ENCODE measurements at places on chromosomes 6 and 20.

GRCh38 chr6:42572523-42572922 lies 8.7 kb downstream of the UBR2 start:
- DNase-seq = no peak

- no peak for DNase-seq
Observed at GRCh38 chr20:48090784-48091183, 305.5 kb upstream of the SULF2 start.

DNA sequence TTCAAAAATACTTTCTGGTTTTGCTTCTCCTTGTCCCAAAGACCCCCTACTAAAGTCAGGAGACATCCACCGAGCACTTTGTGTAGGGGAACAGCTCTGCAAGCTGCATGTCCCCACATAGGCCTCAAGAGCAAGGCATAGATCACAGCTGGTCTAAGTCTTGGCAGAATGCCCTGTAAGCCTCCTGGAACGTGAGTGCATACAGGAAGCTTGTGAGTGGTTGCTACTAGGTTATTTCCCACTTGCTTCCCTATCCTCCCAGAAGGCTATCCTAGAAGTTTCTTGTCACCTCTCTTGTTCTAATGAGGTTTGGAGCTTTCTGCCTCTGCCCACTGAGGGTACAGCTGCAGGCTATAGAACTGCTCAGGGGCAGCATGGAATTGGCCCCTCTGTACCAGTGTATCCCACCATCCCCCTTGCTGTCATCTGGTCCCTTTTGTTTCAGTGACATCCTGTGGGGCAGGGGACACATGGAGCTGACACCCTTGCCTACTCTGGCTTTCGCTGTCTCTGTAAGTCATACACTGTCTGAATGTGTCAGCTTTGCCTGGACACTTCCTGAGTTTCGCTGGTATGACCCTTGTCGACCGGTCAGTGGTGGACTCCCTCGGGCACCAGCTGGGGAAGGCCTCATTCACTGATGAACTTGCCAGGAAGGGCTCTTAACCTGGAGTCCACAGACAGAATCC lies 35.6 kb upstream of the KCNK16 start:
- DNase-seq = no peak

- no peak for DNase-seq
Observed at GRCh38 chr6:5995949-5996713, 10.6 kb downstream of the NRN1 start.

GRCh38 chr6:55040102-55040848 lies 134.0 kb upstream of the HCRTR2 start:
- no peak for DNase-seq

GRCh38 chr20:31967830-31968249 lies at the start of gene XKR7:
TSS of gene XKR7 (plus strand) at chr20:31968151. CDS start at chr20:31968176, 25 bp downstream.
- no peak for DNase-seq

DNA sequence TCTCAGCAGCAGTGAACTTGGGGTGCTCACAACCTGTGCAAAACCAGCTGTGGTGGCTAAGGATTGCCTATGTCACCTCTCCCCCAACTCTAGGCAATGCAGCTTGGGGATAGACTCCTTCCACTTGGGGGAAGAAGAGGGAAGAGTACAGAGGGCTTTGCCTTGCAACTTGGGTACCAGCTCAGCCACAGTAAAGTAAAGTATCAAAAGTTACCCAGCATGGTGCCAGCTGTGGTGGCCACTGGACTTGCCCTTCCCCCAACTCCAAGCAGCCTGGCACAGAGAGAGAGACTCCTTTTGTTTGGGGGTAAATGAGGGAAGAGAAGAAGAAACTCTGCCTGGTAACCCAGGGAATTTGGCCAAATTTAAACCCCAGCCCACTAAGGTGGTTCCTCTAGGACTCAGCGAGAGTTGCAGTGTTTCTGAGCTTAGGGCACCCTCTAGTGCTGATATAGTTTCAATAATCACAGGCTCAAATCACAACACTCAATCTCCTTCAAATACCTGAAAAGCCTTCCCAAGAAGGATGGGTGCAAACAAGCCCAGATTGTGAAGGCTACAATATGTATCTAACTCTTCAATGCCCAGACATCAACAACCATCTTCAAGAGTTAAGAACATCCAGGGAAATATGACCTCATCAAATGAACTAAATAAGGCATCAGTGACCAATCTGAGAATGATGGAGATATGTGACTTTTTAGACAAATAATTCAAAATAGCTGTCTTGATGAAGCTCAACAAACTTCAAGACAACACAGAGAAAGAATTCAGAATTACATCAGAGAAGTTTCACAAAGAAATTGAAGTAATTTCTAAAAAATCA lies 7.6 kb upstream of the DEFB129 start:
- no peak for DNase-seq

DNA sequence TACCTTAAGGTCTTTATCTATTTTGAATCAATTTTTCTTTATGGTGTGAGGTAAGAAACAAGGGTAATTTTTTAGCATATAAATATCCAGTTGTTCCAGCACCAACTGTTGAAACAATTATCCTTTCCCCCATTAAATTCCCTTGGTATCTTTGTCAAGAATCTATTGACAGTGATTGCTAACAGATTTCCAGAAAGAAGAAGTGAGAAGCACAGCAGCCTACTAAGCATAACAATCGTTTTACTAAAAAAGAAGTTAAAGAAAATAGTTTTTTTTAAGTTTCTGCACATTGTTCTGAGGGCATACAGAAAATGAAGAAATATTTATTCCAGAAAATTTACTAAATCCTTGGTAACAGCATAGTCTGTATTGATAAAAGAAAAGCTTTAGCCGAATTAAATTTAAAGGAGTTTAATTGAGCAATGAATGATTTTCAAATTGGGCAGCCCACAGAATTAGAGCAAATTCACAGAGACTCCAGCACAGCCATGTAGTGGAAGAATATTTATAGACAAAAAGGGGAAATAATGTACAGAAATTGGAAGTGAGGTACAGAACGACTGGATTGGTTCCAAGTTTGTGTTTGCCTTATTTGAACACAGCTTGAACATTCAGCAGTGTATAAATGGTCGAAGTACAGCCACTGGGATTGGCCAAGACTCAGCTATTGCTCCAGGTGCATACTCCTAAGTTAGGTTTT lies 97.9 kb upstream of the UST start:
- no peak for DNase-seq

GRCh38 chr20:5171064-5171789 lies 44.4 kb downstream of the CDS2 start:
- no peak for DNase-seq

DNA sequence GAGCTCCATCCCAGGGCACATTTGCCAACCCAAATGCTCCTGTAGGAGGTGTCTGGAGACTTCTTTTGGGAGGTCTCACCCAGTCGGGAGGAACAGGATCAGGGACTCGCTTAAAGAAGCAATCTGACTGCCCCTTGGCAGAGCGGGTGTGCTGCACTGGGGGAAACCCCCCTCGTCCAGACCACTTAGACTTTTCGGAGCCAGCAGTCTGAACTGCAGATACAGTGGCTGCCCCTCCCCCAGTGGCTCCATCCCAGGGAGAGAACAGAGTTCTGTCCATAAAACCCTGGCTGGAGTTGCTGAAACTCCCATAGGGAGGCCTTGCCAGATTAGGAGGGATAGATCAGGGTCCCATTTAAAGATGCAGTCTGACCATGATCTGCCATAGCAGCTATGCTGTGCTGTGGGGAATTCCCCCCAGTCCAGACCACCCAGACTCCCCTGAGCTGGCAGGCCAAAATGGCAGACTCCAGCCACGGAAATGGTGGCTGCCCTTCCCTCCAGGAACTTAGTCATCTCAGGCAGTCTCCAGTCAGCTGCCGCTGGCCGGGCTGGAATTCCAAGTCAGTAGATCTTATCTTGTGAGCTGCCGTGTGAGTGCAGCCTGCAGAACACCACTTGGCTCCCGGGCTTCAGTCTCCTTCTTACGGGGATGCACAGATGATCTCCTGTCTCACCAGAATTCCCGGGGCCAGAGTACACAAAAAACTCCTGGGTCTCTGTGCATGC lies 278.1 kb upstream of the SASH1 start:
- no peak for DNase-seq

- no peak for DNase-seq
Observed at GRCh38 chr6:109339906-109340678, 42.2 kb downstream of the CD164 start.

DNA sequence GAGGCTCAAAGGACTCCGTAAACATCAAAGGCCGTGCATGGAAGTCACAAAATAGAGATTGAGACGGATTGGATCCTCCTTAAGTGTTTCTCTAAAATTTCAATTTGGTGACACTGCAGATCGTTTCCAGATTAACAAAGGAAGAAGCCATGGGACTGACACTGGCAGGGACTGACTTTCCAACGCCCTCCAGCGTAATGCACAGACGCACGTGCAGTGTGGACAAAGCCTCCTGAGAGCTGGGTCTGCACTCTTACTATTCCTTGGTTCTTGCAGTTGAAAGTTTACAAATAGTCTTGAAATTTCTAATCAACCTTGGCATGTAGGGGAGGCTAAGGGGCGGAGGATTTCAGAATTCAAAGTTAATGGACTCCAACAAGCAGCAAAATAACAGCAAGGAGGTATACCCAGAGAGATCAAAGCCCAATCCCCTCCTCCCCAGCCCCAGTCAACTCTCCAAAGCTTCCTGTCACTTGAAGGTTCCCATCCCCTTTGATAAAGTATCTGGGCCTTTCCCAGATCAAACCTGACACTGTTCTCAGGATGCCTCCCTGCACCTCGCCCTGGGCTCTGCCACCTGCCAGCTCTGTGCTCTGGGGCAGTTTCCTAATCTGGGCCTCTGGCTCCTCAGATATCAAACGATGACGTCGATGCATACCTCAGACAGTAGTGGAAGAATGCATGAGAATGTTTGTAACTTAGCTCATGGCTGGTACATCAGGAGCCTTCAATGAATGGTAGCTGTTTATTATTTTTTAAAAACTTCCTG lies 106.5 kb upstream of the TRAF3IP2 start:
- no peak for DNase-seq

- DNase-seq = no peak
Observed at GRCh38 chr20:47479506-47479905, 22.2 kb upstream of the NCOA3 start.

GRCh38 chr6:92050216-92050615 lies 1369.1 kb downstream of the EPHA7 start:
- DNase-seq = no peak

DNA sequence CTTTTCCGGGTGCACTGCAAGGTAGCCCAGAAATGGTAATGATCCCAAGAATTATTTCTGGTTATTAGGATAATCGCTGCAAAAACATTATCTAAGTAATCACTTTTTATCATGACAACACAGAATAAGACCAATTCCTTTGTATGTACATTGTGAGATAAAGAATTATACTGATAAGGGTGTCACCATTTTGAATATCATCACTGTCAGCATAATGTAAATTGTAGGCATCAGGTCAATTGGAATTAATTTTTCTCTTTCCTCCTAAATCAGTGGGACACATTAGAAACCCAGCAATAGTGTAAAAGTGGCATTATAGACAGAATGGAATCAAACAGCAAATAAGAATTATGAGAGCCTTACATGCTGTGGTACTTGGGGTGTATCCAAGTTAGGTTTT lies 183.1 kb upstream of the SCGN start:
- DNase-seq = no peak

All from T-helper 9 cell (primary cell).